Aorta (tissue), 5 donors: ENCODE measurements at places on chromosomes 5 and 9.

- DNase-seq, result no peak
These were observed 36.7 kb downstream of the MRPS27 start for GRCh38 chr5:72283358-72283757.

- DNase-seq, result no peak
These were observed 251.6 kb downstream of the KIAA0825 start for GRCh38 chr5:94366811-94367210.

- DNase-seq, result no peak
These were observed 16.5 kb downstream of the EPB41L4B start for GRCh38 chr9:109304347-109304746.

- no peak for DNase-seq
These were observed 60.3 kb downstream of the ADCY2 start for GRCh38 chr5:7456206-7456605.

- DNase-seq, result no peak
These were observed 1696.0 kb downstream of the MAT2B start for GRCh38 chr5:165201369-165201768.

DNA sequence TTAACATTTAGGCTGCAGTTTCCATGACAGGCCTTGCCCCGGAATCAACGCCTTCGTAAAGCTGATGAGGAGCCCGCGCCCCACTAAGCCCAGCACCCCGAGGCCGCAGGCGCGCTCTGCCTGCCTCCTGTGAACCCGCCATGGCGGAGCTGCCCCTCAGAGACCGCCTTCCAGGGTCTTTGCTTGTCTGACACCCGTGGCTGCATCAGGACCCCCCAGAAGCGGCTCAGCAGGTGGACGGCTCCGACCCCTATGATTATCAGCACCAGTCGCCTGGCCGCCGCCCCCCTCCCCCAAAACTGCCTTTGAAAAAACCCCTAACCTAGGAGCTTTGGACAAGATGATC, 507 bp upstream of the DPH7 start:
- DNase-seq, result no peak

DNA sequence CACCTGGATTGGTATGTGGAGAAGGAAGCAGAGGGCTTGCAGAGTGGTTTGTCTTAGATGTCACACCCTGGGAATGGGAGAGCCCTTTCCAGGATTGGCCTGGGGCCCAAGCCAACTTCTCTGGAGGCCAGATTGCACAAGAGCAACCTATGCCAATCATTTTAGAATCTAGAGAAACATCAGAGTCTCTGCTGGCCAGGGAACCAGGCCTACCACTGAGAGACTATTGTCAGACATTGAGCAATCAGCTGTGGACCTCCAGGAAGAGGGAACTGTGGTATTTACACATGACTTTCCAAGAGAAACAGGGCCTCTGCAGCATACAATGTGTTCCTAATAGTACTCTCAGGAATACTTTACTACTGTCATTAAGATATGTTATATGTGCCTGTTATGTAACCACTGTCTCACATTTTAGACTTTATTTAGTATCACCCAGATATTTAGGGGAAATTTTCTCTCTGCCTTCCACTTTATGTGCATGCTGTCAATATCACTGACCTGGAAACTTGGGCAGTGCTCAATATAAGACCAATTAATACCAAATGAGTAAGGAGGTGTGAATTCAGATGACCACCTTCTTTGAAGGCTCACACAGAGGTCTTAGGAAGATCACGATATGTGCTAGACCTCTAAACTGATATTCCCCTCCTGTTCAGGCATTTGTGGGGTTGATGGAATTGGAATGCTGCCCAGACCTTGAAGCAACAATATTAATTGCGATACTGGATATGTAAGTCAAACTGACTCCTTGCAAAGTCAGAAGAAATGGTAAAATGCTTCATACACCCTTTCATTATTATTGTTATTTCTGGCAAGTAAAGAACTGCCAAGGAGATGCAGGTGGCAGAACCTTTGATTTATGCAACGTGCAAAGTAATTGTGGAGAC, 20.5 kb upstream of the CCL28 start:
- no peak for DNase-seq

DNA sequence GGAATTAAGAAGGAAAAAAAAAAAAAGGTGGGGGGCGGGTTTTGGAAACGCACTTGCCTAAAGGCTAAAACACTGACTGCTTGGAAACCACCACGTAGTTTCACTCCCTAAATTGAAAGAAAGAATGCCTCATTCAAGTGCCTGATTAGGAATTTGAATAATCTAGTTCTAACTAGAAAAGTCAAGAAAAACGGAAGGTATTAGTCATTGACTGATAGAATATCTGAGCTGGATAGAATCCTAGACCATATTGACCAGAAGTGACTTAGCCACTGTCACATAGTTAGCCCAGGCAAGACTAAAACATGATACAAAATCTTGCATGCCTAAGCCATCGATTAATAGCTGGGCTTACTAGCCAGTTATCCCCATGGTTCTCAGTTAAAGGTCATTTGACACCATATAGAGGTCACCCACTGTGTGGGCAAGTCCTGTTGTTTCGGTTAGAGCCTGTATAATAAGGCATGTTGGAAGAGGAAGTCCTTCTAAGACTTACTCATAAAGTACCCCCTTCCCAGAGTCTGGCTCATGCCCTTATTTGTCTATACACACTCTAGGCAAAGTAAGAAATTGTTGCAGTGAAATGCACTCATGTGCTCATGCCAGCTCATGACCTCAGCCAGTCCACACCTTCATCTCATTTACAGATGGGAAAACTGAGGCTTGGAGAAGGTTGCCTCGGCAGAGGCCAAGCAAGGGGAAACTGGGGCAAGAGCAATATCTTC, 40.2 kb downstream of the SH3RF2 start:
- no peak for DNase-seq

DNA sequence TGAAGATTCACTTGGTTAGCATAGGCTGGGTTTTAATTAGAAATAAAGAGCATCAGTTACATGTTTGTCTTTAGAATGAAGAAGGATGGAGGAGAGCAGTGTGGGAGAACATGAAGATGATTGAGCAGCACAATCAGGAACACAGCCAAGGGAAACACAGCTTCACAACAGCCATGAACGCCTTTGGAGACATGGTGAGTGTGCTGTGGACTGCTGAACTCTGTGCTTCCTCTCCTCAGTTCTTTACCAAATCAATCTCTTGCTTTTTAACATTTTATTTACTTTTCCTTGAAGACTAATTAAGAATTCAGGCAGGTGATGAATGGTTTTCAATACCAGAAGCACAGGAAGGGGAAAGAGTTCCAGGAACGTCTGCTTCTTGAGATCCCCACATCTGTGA, 38.2 kb upstream of the SPATA31E1 start:
- DNase-seq, result no peak

GRCh38 chr5:32343058-32343672, 30.4 kb upstream of the MTMR12 start:
- DNase-seq, result no peak

DNA sequence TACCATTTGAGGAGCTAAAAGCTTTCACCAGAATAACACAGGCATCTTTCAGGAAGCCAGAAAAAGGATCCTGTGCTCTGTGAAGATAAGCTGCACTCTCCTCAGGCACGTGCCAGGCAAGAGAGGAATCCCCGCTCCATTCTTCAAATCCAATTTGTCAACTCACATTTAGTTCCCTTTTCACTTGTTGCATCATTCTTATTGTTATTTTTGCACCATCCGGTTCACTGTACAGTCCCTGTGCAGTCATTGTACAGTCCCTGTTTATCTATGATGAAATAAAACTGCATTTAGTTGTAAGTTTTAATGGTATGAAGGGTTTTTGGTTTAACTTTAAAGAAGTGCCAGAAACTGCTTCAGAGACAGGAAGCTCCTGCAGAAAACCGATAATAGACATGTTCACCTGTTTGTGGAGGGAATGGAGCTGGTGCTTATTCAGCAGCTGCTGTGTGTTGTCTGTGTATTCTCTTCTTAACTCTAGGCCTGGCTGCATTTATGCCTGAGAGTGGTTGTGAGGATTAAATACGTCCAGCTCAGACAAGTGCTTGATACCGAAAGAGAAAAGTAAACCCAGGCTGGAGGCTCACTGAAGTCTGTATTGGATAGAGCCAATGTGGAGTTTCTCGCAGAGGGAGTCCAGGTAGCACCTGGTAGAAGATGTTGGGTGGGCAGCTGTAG, 22.4 kb downstream of the IFNW1 start:
- DNase-seq, result no peak

- DNase-seq, result no peak
These were observed 203.3 kb downstream of the SLIT3 start for GRCh38 chr5:169097374-169098326.

GRCh38 chr9:114002986-114003350, 75.1 kb downstream of the AMBP start:
- DNase-seq, result no peak
